ENCODE measurements at places on chromosomes 11 and 22.
A peak's percentile ranks its signal among the peaks of the same experiment; 100 is the strongest.

GRCh38 chr11:69385144-69385820 is 91.3 kb downstream of the MYEOV start:
- DNase-seq = no peak

- DNase-seq = no peak
Measured at GRCh38 chr22:43270314-43270908, 72.8 kb downstream of the SCUBE1 start.

GRCh38 chr11:44829838-44830237 is 103.1 kb downstream of the TSPAN18 start:
- no peak for DNase-seq

DNA sequence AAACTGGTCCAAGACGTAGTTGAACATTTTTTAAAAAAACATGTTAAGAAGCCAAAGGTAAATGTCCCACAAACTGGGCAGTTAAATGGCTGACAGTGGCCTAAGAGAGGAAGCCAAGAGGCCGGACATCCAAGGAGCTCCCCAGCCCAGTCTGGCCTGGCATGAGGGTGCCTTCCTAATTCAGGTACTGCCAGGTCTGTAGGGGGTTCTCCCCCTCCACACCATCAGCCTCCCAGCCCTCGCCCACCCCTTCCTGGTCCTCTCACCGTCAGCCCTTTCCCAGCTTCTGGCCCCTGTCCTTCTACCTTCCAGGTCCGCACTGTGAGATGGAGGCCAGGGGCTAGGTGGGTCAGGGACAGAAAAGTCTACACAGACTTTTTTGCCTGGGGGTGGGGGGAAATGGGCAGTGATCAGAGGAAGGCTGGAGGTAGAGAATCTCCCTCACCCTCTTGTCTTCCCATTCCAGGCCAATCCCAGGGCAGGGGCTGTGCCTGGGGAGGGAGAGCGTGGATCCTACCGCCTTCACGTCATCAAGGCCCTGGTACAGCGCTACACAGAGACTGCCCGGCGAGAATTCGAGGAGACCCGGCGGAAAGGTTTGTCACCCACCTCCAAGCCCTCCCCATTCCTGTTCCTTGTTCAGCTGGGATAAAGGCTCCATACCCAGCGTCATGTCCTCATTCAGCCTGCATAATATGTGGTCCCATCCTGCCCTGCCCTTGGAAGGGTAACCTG is 6.0 kb downstream of the ART5 start:
- no peak for DNase-seq

GRCh38 chr11:120589376-120589775 is 77.8 kb downstream of the GRIK4 start:
- DNase-seq = no peak

DNA sequence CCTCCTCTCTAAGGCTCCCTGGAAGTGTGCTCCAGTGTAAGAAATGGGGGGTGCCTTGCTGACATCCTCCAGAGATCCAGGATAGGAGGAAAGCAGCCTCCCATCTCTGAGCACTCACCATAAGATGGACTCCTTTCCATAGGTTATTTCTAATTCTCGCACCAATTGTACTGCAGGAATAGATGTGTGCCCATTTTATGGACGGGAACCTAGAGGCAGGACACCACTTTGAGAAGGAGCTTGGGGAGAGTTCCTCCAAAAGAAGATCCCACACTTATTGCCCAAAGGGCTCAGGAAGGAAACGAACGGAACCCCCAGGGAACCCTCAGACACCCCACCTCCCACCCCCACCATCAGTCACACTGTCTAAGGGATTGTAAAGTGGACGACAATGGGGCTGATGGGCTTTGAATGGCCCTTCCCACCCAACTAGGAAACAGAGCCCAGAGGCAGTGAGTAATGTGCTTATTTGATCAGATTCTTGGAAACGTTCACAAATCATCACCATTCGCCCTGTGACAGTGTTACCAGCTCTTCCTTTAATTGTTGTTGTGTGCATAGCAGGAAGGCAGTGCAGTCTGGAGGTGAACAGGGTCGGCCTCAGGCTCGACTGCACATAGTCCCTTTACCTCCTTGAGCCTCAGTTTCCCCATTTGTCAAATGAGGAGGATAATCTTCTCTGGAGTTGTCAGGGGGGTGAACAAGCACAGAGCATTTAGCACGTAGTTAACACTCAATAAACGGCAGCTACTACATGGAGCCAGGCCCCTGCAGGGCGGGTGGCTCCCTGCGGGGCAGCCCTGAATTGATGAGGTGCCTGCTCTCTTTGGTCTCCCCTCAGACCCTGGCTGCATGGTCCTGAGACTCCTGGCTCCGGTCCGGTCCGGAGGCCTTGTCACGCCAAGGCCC is 8.4 kb upstream of the MN1 start:
- DNase-seq = no peak

DNA sequence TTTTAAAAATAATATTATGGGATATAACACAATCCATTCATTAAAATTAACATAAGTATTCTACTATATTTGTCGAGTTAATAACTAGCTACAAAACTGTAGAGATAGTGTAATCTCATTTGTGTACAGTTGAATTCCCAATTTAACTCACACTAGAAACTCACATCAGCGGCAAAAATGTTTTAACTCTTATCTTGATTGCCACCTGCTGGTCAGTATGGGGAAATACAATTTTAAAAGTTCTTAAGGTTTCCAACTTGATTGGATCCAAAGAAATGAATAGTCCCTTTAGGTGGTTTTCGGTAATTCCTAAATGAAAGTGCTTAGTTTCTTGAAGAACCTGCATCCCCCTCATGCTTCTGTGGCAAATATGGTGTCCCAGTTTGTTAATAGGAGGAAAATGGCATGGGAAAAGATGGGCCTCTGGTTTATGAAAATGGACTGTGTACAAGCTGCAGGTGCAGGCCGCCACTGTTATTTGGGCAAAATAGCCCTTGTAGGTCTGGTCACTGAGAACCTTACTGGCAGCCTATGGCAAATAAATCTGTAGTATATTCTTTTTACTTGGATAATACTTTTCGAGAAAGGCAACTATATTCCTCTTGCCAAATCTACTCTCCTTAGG is 33.7 kb upstream of the SLC17A6 start:
- peak; percentile 3 for DNase-seq

- no peak for DNase-seq
Measured at GRCh38 chr11:31652528-31652927, 143.0 kb downstream of the ELP4 start.

DNA sequence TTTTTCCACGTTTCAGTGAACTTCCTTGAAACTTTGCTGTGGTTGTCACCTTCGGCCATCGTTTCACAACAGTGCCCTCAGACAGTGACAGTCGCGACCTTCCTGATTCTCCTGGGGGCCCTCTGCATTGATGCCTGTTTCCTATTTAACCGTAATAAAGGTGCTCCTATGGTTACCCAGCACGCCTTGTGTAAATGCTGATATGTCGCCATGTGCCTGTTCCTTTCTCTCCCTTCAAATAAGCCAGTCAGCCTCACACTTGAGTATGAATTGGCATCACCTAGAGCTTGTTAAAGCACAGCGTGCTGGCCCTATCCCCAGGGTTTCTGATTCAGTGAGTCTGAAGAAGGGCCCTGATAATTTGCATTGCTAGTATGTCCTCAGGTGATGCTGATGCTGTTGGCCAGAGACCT is 104.8 kb downstream of the MICAL2 start:
- DNase-seq = no peak

DNA sequence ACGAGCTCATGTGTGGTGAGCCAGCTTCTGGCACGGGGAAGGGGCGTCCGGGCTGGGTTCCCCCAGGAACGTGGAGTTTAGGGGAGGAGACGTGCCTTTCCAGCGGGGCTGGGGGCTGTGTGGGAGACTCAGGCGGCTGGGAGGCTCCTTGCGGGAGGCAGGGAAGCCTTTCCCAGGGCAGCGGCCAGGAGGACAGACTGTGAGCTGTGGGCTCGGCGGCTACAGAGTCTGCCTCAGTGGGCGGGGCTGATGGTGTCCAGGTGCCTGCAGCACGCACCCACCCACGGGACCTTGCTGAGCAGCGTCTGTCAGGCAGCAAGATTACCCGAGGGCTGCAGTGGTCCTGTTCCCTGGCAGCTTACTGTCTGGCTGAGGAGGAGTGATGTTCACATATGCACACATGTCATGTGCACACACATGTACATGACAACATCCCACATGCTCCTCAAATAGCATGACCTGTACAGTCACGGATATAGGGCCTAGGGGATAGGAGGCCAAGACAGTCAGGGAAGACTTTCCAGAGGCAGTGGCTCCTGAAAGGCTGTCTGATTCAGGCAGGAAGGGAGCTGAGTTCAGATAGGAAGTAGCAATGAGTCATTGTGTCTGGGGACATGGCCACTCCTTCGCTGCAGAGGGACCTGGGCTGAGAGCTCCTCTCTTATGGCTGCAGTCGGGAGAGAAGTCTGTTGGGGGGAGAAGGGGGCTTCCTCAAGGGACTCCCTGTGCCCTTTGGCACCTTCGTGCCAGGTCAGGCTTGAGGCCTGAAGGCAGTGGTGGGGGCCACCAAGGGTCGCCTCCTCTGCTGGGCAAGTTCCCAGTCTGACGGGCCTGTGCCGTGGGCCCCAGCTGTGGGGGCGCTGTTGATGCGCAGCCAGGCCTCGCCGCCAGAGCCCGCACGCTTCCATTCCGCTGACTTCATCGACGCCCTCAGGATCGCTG is 23.3 kb upstream of the PPP6R3 start:
- peak; percentile 52 for DNase-seq

DNA sequence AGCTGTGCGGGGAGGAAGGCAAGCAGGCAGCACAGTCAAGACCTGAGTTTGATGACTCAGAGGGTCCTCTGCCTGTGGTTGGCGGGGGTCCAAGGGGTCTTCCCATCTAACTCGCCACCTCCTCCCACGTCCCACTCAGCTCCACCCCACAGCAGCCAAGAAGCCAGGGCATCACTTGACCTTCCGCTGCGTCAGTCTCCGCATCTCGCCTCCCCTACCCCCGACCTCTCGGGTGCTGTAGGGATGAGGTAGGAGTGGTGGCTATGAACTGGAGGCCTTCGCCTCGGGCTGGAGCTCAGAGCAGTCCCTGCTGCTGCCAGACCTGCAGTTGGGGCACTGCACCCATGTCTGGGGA is 90.6 kb downstream of the CDKN1C start:
- DNase-seq = no peak

DNA sequence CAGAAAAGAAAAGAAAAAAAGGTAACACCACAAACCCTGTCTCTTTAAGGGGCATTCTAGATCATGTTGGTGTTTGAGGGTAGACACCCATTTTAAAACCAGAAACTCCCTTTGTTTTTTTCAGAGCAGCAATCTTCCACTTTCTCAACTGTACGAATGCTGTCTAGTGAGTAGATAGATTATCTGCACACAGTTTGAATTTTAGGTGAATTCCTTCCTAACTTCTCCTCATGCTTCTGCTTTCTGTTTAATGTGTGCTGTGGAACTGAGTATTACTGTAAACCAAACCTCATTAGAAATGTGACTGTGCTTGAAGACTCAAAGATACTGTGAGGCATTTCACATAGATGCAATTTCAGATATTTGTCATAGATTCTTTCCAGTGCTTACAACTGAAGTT is 102.4 kb downstream of the PRMT3 start:
- DNase-seq = no peak

- peak; percentile 79 for DNase-seq
Measured at GRCh38 chr11:14054116-14055107, 91.9 kb downstream of the SPON1 start.

GRCh38 chr22:24594569-24595120 is 1.8 kb upstream of the LRRC75B start:
- DNase-seq = no peak

DNA sequence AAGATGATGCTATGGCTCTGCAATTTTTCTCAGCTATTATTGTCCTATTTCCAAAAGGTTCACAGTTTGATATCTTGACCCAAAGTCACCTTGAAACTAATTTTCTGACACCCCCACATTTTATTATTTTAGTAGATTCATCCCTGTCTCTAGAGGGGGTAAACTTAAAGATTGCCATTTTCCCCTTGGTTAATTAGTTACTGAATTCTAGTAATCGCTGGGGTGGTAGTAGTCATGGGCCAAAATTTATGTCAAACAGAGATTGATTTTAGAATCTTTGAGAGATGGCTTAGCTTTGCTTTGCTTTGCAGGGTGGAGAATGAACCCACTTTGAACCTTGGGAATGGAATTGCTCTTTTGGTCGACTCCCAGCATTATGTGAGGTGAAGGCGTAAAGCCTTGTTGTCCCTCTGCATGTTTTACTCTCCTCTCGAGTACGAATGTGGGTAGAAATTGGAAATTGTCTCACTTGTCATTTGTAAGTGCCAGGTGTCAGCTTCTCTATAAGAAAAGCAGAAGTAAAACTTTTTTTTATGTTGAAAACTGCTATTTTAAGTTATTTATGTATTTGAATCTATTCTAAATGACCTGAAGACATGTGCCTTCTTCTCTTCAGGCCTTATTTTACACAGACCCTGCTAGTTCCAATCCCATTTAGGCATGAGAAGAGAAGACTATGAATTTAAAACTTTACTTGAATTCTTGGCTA is 42.4 kb upstream of the RCE1 start:
- no peak for DNase-seq

- no peak for DNase-seq
Measured at GRCh38 chr11:116328391-116328790, 444.4 kb downstream of the BUD13 start.

DNA sequence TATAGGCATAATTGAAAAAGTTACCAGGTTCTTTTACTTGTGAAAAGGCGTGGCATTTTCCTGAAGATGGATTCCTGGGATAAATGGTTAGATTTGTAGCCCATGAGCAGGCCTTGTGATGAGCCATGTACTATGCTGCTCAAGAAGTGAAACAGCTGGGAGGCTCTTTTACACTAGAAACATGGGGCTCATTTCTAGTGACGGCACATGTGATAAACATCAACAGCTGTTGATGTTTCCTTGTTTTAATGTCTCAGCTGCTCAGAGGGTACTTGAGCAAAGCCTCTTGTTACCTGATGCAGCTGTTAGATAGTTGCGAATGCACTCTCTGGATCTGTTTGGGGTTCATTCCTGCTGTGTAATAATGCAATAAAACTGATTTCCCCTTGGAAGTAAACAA is 396.8 kb downstream of the GUCY1A2 start:
- no peak for DNase-seq

- no peak for DNase-seq
Measured at GRCh38 chr22:37986371-37986770, 2.0 kb upstream of the SOX10 start.

- no peak for DNase-seq
Measured at GRCh38 chr22:37105154-37105553, 4.4 kb downstream of the TMPRSS6 start.

DNA sequence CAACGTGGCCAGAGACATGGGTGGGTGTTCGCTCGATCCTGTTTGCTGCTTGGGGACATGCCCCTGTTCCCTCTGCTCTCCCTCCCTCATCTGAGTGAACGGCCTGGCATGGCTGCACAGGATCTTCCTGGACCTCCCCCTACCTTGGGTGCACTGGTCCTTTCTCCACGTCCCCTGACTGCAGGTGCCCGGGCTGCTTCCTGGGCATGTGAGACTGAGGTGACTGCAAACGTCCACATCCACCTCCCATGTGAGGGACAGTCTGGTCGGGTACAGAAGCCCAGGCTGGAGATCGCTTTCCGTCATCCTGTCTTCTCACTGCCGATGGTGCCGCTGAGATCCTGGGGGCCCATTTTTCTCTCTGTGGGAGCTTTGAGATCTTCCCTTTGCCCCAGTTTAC is 11.8 kb downstream of the SULT4A1 start:
- DNase-seq = no peak
